Stimulated activated CD4-positive, alpha-beta T cell treated with anti-CD3 and anti-CD28 coated beads, Interleukin-12 subunit alpha, Interleukin-12 subunit beta, amount 100 ng/mL, for 24 hours (primary cell): ENCODE measurements at places on chromosomes 12 and 14.

- no peak for DNase-seq
Measured at GRCh38 chr14:61128382-61129167, 147.5 kb downstream of the SLC38A6 start.

DNA sequence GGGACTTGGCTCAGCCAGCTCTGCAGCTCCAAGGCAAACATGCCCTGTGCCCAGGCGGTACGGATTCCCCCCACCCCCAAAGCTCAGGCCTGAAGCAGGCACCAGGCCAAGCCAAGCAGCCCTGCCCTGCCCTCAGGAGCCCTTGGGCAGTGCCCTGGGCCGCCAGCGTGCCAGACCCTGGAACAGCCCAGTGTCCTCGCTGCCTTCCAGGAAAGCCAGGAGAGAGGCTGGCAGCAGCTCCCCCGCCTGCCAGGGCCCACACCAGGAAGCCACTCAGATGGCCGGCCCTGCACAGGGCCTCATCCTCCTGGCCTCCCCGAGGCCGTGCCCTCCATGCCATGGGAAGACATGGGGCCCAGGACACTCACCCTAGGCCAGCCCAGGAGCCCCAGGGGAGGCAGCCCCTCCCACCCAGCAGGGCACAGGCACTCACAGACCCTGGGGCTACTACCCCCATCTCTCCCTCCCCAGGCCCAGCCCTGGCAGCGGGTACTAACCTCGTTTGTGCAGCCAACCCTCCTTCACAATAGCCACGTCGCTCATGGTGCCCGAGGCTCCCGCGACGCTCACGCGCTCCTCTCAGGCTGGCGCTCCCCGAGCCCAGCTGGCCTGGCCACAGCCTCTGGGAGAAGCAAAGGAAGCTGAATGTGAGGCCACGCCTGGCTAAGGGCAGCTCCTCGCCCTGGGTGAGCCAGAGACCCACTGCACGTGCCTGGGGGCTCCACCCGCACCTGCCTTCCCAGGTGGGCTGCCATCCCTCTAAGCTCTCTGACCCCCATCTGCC lies 3.3 kb downstream of the AKT1 start:
- DNase-seq = no peak

GRCh38 chr14:103022002-103022684 lies 35.2 kb downstream of the CDC42BPB start:
- DNase-seq = no peak

DNA sequence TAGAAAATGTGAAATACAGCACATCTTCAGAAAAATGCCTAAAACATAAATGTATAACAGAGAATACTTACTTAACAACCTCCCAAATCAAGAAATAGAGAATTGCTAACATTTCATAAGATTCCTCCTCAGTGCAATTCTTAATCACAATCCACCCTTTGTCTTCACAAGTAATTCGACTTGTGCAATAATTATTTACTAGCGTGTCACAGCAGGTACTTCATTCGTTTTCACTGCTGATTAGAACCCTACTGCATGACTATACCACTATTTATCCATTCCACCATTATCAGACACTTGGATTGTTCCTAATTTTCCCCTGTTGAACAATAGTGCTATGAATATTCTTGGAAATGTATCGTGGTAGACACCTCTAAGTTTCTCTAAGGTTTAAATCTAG lies 64.9 kb upstream of the BBS10 start:
- DNase-seq = no peak

GRCh38 chr14:94562022-94562421 lies 780 bp downstream of the SERPINA4 start:
- DNase-seq = no peak

- DNase-seq = no peak
Measured at GRCh38 chr12:32475724-32476123, 76.4 kb downstream of the FGD4 start.

DNA sequence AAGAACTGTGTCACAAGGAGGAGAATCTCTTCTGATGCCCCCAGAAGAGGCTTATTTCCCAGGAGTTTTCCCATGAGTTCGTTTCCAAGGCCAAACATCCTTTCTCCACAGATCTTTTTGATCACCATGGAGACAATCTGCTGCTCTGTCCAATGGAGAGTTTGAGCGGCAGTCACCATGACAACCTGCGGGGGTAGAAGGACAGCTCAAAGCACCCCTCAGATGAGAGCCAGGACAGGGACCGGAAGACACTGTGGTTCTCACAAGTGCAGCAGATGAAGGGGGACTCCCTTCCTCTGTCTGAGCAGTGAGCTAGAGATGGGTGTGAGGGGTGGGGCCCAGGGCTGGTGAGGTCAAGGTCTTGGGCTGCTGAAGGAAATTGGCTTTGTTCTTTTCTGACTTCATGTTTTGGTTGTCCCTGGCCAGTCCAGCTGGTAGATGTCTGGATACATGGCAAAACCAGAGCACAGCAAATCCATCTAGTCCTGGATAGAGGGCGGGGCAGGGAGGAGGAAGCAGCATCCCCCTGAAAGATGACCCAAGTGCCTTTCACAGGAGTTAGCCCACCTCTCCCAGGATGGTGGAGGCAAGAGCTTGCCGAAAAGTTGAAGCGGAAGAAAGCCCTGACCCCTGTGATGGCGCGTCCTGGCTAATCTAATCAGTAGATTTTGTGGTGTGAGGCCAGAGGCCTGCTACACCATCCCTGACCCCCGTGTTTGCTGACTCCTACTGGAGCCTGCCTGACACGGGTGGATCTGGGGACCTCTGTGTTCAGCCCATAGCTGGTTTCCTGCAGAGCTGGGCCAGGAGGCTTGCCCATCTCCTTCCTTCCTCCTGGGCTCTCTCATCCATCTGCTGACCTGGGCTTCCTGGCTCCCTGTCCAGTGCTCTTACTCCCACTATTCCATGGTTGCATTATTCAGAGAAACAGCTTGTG lies 24.4 kb downstream of the DHRS2 start:
- no peak for DNase-seq

GRCh38 chr12:69655616-69656340 lies 43.3 kb downstream of the BEST3 start:
- DNase-seq = no peak
